ENCODE measurements at places on chromosomes 5 and 9.

GRCh38 chr5:64883912-64884311 is 115.2 kb downstream of the CWC27 start:
- no peak for DNase-seq

GRCh38 chr9:68802525-68803015 is 97.5 kb downstream of the PIP5K1B start:
- DNase-seq, result no peak

GRCh38 chr9:92328225-92328624 is 2.5 kb downstream of the CENPP start:
- no peak for DNase-seq

- no peak for DNase-seq
Observed at GRCh38 chr9:33222031-33222430, 17.9 kb upstream of the SPINK4 start.

- DNase-seq, result no peak
Observed at GRCh38 chr5:136901-137300, 44.9 kb downstream of the PLEKHG4B start.

Measured in activated CD4-positive, CD25-positive, alpha-beta regulatory T cell (primary cell).